Subcutaneous adipose tissue (tissue), 4 donors: ENCODE measurements at places on chromosomes 6 and 20. TPM values are rescaled to one million over a fixed set of nuclear protein-coding genes. Genes with fewer than 3 reads are reported as not detected.

ABCC10 gene
- 12.9 TPM for total RNA-seq

C6orf58 gene
- total RNA-seq: not detected

DDO gene
- 5.6 TPM for total RNA-seq

ASF1A gene
- 8.4 TPM for total RNA-seq

GJA1 gene
- total RNA-seq: 47.4 TPM

MUCL3 gene
- total RNA-seq: not detected

SDCBP2 gene
- total RNA-seq: 9.6 TPM

CBLN4 gene
- not detected for total RNA-seq

VNN1 gene
- 5.2 TPM for total RNA-seq

SERINC1 gene
- total RNA-seq: 352 TPM

CST4 gene
- not detected for total RNA-seq

TMEM244 gene
- not detected for total RNA-seq
